ENCODE measurements at places on chromosomes 2 and 18.

DNA sequence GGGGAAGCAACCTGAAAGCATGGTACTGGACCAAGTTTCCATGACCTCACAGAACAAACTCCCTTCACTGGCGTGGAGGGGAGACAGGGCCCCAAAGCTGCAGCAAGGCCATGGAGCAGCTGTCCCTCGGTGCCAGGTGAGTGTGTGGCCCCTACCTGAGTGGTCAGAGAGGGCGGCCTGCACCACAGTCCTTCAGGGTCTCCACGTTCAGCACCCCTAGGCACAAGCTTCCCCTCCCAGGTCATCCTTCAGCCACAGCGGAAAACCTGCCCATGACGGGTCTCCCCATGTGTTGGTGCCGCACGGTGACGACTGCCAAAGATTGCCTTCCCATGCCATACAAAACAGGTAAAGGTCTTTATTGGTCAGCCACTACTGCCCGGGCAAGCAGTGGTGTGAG, 201.6 kb downstream of the MGAT5 start:
- no peak for DNase-seq

- DNase-seq = no peak
These were observed 20.2 kb upstream of the CYP27A1 start for GRCh38 chr2:218761795-218762194.

- DNase-seq = no peak
These were observed 50.3 kb upstream of the CCDC85A start for GRCh38 chr2:56133441-56133840.

- no peak for DNase-seq
These were observed 159.3 kb upstream of the GULP1 start for GRCh38 chr2:188132385-188132784.

GRCh38 chr2:73077424-73077795, 5.9 kb upstream of the SFXN5 start:
- no peak for DNase-seq

DNA sequence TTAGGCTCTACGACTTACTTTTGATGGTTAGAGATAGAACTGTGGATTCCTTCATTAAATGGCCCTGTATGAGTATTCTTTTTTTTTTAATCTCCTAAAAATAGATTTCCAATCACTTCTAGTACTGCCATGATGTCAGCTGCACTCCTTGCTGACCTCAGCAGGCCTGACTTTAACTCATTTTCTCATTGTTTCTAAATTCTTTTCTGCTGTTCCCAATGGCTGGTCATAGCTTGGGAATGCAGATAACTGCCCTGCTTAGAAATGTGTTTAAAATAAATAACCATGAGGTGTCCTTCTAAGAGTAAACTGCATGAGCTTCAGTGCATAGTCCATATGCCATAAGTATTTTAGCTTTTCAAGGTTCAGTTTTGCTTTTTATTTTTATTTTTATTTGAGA, 15.7 kb downstream of the CCDC85A start:
- no peak for DNase-seq

GRCh38 chr2:233817361-233817911, 36.9 kb downstream of the HJURP start:
- DNase-seq = peak; percentile 8

GRCh38 chr2:953975-954686, 3.5 kb downstream of the SNTG2 start:
- DNase-seq = no peak

- DNase-seq = no peak
These were observed 357.0 kb upstream of the FANCL start for GRCh38 chr2:58598171-58598570.

DNA sequence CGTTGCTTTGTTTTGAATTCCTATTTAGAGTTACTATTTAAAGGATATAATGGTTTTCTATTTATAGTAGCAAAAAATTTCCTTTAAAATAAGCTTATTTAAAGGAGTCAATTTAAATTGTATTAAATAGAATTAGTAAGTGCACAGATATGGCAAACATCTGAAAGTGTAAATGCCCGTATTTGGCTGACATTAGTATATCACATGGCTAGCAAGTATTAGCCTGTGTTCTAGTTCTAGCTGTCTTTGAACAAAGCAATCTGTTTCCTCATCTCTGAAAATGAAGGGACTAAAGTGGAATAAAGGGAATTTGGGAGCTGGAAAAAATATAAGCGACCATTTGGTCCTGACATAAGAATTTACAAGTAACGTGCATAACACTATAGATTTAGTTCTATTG, 32.2 kb downstream of the PELI1 start:
- no peak for DNase-seq

DNA sequence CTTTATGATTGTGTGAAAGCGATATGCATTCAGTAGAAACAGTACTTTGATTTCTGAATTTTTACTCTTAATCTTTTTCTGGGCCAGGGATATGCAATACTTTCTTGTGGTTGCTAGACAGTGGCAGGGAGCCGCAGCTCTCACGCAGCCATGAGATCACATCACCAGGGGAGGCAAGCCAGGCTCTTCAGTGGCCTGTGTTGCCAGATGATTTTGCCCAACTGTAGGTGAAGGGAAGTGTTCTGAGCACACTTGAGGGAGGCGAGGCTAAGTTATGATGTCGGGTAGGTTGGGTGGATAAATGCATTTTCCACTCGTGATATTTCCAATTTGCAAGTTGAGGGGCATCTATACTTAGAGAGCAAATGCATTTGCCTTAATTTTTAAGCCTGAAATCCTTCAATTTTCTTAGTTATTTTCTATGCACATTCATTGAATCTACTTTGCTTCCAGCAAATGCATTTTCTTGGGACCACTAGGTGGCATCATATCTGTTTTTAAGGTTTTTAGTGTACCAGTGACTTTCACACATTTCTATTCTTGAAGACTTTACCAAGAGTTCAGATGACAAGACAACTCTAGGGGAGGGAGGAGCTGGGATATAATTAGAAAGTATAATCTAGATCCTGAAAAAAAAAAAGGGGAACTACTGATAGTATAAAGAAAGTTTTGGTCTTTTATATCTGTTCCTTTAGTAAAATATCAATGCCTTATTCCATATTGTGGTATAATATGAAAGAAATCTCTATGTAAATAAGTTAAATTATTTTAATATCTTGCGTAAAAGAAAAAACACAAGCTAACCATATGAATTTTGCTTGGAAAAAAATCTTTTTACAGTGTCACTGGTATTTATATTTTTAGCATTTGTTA, 643.3 kb downstream of the SOCS6 start:
- no peak for DNase-seq

- DNase-seq = no peak
These were observed 359.5 kb downstream of the RND3 start for GRCh38 chr2:150127995-150128394.

DNA sequence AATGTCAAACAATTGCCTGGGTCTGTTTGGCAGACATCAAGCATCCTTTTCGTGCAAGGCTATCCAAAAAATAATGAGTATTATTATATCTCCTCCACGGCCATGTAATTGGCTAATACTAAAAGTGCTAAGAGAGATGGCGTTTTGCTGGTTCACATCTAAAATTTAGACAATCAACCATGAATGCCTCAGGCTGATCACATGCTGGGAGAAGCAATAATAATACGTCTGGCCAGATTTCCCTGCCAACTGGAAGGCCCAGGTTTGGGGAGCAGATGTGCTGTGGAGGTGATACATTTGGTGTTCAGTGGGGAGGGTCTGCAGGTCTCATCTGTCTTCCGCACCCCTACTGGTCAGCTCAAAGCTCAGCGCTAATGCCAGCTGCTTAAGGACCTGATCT, 60.3 kb upstream of the CREB1 start:
- no peak for DNase-seq

DNA sequence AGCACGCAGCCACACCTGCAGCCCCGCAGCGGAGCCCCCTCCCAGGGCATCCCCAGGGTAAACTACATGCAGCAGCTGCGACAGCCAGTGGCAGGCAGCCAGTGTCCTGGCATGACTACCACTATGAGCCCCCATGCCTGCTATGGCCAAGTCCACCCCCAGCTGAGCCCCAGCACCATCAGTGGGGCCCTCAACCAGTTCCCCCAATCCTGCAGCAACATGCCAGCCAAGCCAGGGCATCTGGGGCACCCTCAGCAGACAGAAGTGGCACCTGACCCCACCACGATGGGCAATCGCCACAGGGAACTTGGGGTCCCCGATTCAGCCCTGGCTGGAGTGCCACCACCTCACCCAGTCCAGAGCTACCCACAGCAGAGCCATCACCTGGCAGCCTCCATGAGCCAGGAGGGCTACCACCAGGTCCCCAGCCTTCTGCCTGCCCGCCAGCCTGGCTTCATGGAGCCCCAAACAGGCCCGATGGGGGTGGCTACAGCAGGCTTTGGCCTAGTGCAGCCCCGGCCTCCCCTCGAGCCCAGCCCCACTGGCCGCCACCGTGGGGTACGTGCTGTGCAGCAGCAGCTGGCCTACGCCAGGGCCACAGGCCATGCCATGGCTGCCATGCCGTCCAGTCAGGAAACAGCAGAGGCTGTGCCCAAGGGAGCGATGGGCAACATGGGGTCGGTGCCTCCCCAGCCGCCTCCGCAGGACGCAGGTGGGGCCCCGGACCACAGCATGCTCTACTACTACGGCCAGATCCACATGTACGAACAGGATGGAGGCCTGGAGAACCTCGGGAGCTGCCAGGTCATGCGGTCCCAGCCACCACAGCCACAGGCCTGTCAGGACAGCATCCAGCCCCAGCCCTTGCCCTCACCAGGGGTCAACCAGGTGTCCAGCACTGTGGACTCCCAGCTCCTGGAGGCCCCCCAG, 254.1 kb downstream of the GLI2 start:
- DNase-seq = no peak

GRCh38 chr2:100406120-100406508, 11.4 kb downstream of the CHST10 start:
- no peak for DNase-seq

DNA sequence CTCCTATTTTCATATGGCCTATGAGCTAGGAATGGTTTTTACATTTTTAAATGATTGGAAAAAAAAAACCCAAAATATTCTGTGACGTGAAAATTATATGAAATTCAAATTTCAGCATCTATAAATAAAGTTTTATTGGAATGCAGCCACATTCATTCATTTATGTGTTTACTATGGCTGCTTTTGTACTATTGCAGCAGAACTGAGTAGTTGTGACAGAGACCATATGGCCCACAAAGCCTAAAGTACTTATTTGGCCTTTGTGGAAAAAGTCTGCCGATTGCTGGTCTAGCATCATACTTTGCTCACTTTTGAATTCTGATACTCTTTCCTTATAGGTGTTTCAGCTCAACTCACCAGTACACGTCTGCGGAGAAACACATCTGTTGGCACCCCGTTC, 39.0 kb downstream of the MYO3B start:
- no peak for DNase-seq

GRCh38 chr2:121185571-121186074, 99.4 kb downstream of the TFCP2L1 start:
- DNase-seq = peak; percentile 8

GRCh38 chr2:20611077-20611843, 39.6 kb downstream of the HS1BP3 start:
- no peak for DNase-seq

- no peak for DNase-seq
These were observed 20.8 kb downstream of the TFCP2L1 start for GRCh38 chr2:121263996-121264715.

DNA sequence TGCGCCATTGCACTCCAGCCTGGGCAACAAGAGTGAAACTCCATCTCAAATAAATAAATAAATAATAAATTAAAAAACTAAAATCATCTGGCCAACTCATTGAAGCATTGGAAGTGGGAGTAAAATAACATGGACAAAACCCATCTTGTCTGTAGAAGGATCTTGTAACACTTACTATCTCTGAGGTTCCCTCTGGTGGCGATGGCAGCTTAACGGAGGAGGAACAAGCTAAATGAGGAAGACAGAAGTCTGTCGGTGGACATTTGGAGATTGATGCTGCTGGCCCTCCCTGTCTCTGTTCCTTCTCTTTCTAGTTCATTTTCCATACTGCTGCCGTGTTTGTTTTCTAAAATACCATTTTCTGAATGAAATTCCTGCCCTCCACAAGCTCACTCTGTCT, 43.4 kb downstream of the ZCCHC2 start:
- DNase-seq = peak; percentile 33

- DNase-seq = no peak
These were observed 124.3 kb upstream of the AQP4 start for GRCh38 chr18:26989842-26990241.

GRCh38 chr2:219119422-219120043, 41.1 kb downstream of the NHEJ1 start:
- DNase-seq = peak; percentile 51

GRCh38 chr2:236577481-236578410, 8.1 kb downstream of the ACKR3 start:
- peak; percentile 37 for DNase-seq

DNA sequence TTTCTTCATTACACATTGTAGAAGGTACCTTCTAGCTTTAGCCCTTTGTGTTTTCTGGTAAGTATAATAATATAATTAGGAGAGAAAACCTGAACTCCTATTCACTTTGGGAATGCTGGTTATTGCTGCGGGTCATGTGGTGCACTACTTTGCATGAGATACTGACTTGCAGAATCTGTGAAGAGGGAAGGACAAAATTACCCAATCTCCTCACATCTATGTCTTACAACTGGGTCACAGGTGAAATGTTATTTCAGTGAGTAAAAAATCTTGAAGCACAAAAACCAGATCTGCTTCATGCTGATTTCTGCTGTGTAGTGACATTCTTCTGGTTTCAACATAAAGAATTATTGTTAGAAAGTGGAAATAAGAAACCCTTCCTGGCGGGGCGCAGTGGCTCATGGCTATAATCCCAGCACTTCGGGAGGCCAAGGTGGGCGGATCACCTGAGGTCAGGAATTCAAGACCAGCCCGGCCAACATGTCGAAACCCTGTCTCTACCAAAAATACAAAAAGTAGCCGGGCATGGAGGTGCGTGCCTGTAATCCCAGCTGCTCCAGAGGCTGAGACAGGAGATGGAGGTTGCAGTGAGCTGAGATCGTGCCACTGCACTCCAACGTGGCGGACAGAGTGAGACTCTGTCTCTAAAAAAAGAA, 211.0 kb upstream of the REG3G start:
- no peak for DNase-seq

GRCh38 chr2:208479342-208479741, 72.8 kb downstream of the PTH2R start:
- DNase-seq = no peak

GRCh38 chr2:176270100-176270750, 983 bp downstream of the MTX2 start:
- DNase-seq = no peak

- DNase-seq = no peak
These were observed 35.4 kb downstream of the STAT4 start for GRCh38 chr2:191115391-191115790.

- no peak for DNase-seq
These were observed 32.6 kb downstream of the ADCY3 start for GRCh38 chr2:24887307-24887874.

GRCh38 chr2:40450066-40450795, 1.7 kb downstream of the SLC8A1 start:
- no peak for DNase-seq

DNA sequence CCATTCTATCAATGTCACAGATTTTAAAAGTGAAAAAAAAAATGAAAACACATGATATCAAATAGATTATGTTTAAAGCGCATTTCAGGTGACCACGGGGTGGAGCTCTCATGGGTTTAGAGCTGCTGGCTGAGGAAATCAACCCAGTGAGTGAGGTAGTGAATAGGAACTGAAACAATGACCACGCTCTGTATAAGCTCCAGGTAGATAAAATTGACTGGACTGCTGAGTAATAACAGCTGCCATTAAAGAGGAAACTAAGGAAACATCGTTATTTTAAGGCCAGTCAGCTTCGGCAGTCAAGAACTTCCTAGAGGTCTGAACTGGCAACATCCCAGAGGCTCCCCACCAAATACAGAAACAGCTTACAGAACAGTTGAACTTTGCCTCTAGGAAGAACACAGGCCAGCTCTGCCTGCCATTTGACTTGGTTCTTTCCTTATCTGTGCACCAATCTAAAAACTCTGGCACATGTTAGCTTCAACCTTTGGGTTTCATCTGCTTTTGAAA, 185.9 kb downstream of the PDE1A start:
- peak; percentile 34 for DNase-seq

Data from pancreas (tissue), 10 donors.